ENCODE measurements at places on chromosomes 6 and 20.

- no peak for DNase-seq
These were observed 2.7 kb upstream of the MEI4 start for GRCh38 chr6:77650098-77650663.

- DNase-seq = peak; percentile 75
These were observed 26.7 kb downstream of the SAYSD1 start for GRCh38 chr6:39088331-39088730.

- no peak for DNase-seq
These were observed 13.4 kb downstream of the DCBLD1 start for GRCh38 chr6:117495869-117496268.

DNA sequence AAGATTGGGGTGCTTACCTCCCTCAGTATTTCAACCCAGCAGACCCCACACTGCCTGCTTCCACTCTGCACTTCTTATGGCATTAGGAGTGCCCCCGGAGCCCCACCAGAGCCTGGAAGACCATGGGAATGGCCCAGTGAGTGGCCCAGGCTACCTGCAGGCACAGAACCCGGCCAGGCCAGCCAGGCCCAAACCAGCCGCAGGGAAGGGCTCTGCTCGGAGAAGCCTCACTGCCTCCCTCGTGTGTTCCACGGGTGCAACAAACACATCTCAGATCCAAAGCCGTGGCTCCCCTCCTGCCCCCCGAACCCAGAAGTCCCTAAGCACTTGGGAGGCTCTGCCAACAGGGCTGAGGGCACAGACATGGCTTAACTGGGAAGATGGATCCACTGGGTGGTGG is 283.9 kb downstream of the CDH4 start:
- DNase-seq = no peak

GRCh38 chr20:59829054-59829785 is 104.2 kb downstream of the SYCP2 start:
- DNase-seq = no peak

GRCh38 chr6:39362487-39362865 is 40.0 kb upstream of the KCNK16 start:
- no peak for DNase-seq

DNA sequence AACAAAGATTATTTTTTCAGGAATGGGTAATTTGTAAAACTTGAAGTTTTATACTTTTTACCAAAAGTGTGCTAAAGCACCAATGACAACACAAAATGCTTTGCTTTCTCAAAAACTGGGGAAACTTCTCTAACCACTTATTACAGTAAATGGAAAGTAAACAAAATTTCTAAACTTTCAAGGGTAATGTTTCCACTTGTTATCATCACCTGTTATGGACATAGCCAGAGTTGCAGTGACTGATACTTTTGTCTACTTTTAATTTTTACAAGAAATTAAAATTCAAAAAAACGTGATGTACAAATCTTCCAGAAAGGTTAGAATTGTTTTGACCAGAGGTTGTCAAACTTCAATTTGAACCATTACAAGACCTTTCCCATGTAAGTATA is 99.9 kb downstream of the JAG1 start:
- no peak for DNase-seq

- DNase-seq = no peak
These were observed 264.3 kb downstream of the BMP7 start for GRCh38 chr20:57002066-57002570.

- DNase-seq = peak; percentile 38
These were observed 76.8 kb upstream of the OGFRL1 start for GRCh38 chr6:71211799-71212198.

- peak; percentile 33 for DNase-seq
These were observed 15.0 kb downstream of the CALHM6 start for GRCh38 chr6:116476002-116476678.

- no peak for DNase-seq
These were observed 40.6 kb downstream of the SLC35D3 start for GRCh38 chr6:136962661-136963060.

- peak; percentile 94 for DNase-seq
These were observed 21.3 kb upstream of the HFE start for GRCh38 chr6:26065952-26066380.

- no peak for DNase-seq
These were observed 118.8 kb downstream of the MAP3K7 start for GRCh38 chr6:90468080-90468479.

DNA sequence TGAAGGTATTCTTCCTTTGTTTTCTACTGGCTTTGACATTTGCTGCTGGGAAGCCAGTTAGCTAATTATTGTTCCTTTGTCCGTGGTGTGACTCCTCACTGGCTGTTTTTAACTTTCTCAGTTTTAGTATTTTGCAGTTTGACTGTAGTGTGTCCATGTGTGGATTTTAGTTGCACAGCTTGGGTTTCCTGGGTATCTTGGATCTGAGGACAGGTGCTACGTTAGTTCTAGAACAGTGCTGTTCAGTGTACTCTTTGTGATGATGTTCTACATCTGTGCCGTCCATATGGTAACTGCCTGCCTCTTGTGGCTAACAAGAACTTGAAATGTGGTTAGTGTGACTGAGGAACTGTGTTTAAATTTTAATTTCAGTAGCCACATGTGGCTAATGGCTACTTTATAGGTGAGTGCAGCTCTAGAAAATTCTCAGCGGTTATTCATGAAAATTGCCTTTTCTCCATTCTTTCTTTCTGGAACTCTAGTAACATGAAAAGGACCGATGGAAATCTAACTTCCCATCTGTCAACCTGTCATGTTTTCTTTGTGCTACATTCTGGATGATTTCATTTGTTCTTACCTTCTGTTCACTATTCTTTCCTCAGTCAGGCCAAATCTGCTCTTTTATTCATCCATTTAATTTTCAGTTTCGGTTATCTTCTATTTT is 7.4 kb downstream of the SNX9 start:
- no peak for DNase-seq

DNA sequence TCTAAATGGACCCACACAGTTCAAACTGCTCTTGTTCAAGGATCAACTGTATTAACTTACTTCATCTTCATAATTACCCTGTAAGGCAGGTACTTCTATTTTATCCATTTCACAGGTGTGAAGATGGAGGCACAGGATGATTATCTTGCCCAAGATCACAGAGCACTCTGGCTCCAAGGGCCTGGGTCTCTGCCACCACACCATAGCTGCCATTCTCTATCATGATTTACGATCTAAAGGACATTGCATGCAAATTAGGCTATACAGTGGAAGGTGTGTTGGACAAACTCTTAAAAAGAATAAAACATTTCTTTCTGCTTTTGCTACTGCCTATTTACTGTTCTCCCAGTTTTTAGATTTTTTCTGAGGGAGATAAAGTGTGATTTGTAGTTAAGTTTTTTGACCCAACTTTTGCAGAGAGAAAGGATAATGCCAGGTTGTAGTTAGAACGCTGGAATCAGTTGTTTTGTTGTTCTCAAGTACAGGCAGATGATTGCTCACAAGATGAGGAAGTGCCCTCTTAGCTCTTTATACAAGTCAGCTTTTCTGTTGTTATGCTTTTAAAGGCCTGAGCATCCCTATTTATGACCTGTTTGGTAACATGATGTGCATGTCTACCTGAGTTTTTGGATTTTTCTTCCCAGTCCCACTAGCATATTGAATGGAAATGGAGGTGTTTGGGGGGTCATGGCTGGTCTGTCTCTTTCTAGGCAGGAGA is 247.9 kb downstream of the ZFAND3 start:
- DNase-seq = no peak

GRCh38 chr6:153485072-153485471 is 354.0 kb upstream of the RGS17 start:
- no peak for DNase-seq

DNA sequence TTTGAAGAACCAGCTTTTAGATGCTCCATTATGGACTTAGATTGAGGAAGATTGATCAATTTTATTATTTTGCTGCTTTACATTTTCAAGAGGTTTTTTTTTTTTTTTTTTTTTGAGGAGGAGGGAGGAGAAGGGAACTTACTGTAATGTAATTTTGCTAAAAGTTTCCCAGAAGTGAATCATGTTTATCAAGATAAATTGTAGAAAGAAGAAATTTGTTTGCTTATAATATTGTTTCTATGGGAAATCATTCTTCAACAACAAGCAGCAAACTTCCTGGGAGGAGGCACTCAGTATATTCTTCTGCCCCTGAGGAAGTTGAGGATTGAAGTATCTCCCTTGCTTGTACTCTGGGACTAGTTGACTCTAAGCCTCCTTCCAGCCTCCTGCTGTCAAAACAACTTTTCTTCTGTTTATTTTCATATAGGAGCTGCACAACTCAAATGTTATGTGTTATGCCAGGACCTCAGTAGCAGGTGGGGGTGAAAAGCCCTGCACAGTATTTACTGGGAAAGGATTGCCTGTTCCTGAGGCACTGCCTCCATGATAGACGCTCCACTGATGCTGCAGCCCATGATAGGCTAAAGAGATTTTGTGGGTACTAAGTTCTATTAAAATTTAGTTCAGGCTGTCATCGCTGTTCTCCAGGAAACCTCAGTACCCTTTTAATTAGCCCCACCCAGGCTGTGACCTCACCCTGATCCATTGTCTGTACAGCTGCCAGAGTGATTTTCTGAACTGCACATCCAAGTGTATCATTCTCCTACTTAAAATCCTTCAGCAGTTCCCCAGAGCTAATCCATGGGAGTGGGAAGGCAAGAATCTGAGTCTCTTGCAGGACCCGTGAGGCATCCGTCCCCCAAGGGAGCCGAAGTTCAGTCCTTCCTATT is 51.9 kb downstream of the CARMIL1 start:
- no peak for DNase-seq

DNA sequence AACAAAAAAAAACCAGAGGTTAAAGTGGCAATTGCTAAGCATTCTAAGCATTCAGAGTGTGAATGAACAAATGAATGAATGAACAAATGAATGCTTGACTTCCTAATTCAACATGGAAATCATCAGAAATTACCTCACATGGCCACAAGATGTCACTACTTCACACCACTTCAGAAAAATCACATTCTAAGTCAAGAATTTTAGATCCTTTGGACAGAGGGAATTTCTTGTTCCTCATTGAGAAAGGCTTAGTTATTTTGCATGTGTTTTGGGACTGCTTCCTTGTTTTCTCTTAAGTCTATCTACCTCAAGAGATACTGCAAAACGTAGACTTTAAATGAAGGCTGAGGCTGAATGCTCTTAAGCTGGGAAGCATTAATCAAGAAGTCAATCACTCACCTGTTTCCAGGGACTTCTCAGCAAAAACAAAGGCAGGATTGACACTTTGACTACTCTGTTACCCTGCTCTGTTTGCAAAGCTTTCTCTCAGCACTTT is 120.2 kb downstream of the MBOAT1 start:
- DNase-seq = peak; percentile 73

- DNase-seq = no peak
These were observed 187.6 kb upstream of the CST7 start for GRCh38 chr20:24761220-24762065.

- DNase-seq = no peak
These were observed 94.4 kb upstream of the PRDM1 start for GRCh38 chr6:105991561-105992314.

GRCh38 chr6:95248499-95248898 is 328.8 kb upstream of the MANEA start:
- DNase-seq = peak; percentile 4

- no peak for DNase-seq
These were observed 67.1 kb downstream of the EDN1 start for GRCh38 chr6:12356983-12357972.

DNA sequence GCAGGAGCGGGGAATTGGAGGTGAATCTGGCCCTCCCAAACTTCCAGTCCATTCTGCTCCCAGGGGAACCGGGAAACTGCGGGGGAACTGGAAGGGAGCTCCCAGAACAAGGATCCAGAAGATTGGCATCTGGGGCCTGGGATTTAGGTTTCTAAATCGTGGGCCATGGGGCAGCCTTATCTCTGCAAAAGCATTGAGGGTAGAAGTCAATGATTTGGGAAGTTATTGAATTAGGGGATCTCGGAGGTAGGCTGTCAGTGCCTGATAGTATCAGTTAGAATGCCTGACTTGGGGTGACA is 45.1 kb downstream of the HNF4A start:
- no peak for DNase-seq

DNA sequence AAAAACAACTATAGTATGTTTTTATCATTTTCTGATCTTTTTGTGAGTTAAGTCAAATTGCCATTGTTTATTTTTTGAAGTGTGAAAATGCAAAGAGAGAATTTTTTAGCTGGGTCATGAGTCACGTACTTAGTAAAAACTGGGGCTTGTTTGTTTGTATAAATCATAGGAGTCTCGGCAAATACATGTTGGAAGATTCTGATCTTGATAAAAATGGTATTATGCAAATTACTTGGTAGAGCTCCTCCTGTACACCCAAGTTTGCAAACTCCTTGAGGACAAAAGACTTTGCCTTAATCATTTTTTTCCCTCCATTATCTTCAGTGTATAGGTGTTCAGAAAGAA is 25.8 kb downstream of the TBPL1 start:
- peak; percentile 51 for DNase-seq

Measured in adipocyte (in vitro differentiated cells).